ENCODE measurements at places on chromosomes 11 and 22.

DNA sequence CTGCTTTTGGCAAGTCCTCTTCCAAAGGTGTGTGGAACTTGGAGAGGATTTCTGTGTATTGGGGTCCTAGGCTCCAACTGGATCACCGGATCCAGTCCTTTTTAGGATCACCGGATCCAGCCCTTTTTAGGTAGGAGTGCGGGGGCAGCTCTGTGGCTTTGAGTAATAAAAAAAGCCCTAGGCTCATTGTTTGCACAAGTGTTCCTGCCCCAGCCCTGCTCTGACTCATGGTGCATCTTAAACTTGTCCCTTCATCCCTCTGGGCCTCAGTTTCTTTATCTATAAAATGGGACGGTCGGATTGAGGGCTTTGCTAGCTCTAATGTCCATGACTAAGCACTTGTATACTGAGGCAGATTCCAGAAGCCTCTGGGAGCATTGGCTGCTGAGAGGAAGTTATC, 22.7 kb upstream of the CD44 start:
- no peak for DNase-seq

- DNase-seq = no peak
These were observed 41.9 kb downstream of the SVIP start for GRCh38 chr11:22787551-22788162.

GRCh38 chr11:117176186-117176585, 2.4 kb upstream of the SIDT2 start:
- no peak for DNase-seq

GRCh38 chr22:25069758-25070481, 117.4 kb downstream of the KIAA1671 start:
- DNase-seq = no peak

- no peak for DNase-seq
These were observed 19.4 kb upstream of the SPATA19 start for GRCh38 chr11:133864756-133865155.

- no peak for DNase-seq
These were observed 3.3 kb downstream of the KDELR3 start for GRCh38 chr22:38471237-38471636.

GRCh38 chr11:85602526-85603213, 24.5 kb downstream of the DLG2 start:
- DNase-seq = no peak
